ENCODE measurements at places on chromosomes 16 and 17.

DNA sequence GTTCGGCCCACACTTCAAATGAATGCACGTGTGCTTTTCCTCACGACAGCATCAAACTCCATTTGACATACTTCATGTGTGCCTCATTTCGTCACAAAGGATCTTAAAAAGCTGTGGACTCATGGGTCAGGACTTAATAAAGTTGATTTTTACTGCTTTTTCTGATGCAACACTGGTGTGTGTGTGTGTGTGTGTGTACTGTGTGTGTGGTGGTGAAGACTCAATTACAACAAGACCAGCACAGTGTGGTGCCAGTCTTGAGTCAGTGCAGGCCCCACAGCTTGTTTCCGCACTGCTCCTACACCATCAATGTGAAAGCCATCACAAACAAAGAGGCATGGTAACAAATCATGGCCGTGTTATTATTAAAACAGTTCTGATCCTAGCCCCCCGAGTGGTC, 17.7 kb downstream of the CDIP1 start:
- DNase-seq: no peak

DNA sequence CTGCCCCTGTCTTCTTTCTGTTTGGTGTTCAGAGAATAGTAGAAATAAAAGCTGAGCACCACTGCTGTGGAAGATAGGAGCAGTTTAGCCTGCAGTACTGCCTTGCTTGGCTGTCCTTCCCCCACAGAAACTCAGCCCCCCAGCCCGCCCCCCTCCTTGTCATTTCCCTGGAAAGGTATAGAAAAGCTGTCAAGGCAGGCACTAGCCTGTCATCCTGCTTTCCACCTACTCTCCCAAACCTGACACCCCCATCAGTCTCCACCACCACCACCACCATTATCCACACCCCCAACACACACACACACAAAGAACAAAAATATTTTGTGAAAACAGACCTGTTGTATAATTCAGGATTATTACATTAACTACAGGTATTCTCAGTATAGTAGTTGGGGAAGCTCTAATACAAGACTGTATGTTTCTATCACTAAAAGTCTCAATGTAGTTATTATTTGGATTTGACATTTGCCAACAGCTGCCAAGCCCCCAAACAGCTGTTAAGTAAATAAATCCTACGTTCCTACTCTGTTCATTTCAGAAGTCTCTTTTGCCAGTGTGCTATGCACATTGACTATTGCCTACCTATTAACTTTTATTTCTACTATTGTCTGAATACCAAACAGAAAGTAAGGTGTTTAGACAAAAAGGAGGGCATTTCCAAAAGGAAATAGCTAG, 128.8 kb downstream of the CYB561 start:
- DNase-seq: no peak

DNA sequence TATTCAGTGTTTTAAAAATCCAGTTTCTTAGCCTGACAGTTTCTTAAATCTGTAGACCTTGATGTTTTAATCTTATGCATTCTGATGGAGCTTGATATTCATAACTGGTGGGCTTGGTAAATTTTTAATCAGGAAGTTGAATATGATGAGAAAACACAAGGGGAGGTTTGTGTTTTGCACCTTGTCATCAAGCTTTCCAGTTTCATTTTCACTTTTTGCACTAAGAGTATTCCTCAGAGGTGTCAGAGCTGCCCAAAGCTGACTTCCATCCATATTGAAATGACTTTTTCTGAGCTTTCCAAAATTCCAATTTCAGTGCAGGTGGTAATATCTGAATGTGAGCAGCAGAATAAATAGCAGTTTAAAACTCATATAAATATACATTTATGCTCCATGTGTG, 555.0 kb upstream of the RBFOX1 start:
- no peak for DNase-seq

GRCh38 chr17:51873302-51873701, 285.2 kb downstream of the CA10 start:
- no peak for DNase-seq

DNA sequence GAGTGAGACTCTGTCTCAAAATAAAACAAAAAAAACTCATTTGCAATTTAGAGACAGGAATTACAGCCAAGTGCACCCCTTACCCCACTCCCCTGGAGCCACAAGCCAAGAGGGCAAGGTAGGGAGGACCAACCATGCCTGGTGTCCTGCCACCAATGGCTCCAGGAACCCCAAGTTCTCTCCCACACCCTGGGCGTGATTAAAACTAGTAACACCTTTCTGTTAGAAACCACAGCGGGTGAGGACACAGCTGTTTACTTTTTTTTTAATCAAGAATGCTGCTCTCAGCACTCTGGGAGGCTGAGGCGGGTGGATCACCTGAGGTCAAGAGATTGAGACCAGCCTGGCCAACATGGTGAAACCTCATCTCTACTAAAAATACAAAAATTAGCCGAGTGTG, 38.1 kb downstream of the ANKRD11 start:
- DNase-seq: no peak

DNA sequence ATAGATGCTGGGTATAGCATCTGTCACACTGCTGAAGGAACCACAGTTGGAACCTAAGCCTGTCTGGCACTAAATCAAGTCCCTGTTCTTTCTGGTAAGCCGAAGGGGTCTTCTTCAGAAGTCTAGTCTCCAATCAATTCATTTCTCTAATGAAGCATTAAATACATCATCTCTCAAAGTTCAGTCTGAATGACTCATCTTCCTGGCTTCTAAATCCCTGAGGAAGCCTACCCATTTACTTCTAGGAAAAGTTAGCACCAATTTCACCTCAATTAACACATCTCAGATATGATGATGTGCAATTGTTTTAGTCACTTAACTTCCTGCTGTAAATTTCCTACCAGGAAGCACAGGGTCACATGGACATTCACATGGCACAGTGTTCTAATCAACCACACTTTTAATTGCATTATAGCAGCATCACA, 49.9 kb downstream of the TEX14 start:
- DNase-seq: no peak

DNA sequence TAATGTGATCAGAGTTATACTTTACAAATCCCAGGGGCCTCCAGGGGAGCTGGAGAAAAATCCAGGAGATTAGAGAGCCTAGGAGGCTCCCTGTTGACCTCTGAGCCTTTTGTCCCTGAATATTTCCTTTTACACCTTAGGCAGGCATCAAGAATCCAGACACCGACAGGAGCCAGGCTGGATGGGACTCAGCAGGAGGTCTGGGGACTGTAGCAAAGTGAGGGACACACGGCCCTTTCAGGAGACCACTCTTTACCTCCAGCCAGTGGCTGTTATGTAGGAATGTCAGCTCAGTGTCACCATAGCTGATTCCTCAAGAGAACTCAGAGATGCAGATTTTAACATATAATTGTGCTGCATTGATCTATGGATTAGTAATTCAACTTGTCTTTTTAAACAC, 198.4 kb downstream of the SHISA9 start:
- DNase-seq: no peak

DNA sequence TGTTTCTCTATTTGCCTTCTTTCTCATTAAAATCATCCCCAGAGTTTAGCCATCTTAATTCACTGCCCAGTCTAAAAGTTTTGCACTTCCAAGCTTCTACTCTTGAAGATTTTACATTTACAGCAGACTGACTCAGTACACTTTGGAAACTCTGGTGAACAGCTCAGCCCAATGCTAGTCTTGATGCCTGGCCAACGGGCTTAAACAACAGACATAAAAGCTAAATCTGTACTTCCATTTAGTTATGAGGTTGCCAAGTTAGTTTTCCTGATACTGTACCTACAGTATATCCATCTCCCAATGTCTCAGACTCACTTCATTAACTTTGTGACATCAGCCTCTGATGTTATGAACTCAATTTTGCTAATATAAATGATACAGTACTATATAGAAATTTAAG, 891.8 kb upstream of the SOX9 start:
- no peak for DNase-seq

DNA sequence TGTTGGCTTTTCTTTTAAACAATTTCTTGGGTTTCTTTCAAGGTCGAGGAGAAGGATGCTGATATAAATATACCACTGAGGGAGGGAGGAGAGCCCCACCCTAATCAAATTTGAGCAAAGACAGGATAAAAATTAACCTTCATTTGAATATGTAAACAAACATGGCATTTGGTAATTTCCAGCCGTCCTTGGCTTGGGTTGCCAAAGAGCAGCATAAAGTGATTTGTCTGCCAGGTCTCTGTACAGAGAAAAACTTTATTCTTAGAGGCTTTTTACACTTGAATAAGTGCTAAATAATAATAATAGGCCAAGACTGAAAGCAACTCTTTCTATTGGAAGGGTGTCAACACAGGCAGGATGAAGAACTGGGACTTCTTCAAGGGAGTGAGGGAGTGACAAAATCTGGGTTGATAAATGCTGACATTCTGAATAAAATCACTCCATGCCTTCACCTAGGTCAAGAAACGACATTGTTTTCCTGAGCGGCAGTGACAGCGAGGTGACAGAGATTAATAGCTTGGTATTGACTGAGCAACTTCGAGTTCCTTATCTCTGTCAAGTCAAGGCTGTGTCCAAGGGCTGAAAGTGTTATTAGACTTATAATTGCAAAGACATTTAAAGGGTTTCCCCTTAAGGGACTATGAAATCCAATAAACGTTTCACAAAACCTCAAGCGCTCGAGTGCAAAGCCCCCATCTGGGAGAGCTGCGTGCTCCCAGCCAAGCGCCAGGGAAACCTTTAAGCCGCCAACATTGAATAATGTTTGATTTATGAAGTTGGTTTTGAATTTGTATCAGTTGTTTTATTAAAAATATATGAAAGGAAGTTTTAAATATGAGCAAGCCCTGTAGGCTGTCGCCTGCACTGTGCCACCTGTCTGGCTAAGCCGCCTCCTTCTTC, 269.5 kb upstream of the N4BP1 start:
- DNase-seq: no peak

- no peak for DNase-seq
Observed at GRCh38 chr16:66127459-66128370, 238.8 kb upstream of the CDH5 start.

- no peak for DNase-seq
Observed at GRCh38 chr16:59697236-59697635, 963.1 kb upstream of the GOT2 start.

DNA sequence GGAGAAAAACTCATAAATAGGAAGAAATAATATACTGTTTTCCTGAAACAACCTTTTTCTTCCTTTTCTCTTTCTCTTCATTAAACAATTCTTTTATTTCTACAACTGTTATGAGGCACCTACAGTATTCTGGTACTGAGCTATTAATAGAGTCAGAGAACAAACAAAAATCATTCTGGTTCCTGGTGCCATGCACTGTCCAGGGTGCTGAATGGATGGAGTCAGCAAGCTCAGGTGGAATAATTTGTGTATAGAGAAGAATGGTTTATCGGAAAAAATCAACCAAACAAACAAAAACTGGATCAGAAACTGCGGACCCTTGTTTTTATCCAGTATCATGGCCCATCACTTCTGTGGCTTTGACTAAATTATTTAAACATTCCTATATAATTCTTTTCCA, 430.3 kb upstream of the GOT2 start:
- DNase-seq: no peak

DNA sequence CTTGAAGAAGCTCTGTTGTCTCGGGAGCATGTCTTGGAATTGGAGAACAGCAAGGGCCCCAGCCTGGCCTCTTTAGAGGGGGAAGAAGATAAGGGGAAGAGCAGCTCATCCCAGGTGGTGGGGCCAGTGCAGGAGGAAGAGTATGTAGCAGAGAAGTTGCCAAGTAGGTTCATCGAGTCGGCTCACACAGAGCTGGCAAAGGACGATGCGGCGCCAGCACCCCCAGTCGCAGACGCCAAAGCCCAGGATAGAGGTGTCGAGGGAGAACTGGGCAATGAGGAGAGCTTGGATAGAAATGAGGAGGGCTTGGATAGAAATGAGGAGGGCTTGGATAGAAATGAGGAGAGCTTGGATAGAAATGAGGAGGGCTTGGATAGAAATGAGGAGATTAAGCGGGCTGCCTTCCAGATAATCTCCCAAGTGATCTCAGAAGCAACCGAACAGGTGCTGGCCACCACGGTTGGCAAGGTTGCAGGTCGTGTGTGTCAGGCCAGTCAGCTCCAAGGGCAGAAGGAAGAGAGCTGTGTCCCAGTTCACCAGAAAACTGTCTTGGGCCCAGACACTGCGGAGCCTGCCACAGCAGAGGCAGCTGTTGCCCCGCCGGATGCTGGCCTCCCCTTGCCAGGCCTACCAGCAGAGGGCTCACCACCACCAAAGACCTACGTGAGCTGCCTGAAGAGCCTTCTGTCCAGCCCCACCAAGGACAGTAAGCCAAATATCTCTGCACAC, 21.2 kb downstream of the AKAP1 start:
- no peak for DNase-seq

GRCh38 chr16:49855280-49855821, 561 bp downstream of the ZNF423 start:
- no peak for DNase-seq

DNA sequence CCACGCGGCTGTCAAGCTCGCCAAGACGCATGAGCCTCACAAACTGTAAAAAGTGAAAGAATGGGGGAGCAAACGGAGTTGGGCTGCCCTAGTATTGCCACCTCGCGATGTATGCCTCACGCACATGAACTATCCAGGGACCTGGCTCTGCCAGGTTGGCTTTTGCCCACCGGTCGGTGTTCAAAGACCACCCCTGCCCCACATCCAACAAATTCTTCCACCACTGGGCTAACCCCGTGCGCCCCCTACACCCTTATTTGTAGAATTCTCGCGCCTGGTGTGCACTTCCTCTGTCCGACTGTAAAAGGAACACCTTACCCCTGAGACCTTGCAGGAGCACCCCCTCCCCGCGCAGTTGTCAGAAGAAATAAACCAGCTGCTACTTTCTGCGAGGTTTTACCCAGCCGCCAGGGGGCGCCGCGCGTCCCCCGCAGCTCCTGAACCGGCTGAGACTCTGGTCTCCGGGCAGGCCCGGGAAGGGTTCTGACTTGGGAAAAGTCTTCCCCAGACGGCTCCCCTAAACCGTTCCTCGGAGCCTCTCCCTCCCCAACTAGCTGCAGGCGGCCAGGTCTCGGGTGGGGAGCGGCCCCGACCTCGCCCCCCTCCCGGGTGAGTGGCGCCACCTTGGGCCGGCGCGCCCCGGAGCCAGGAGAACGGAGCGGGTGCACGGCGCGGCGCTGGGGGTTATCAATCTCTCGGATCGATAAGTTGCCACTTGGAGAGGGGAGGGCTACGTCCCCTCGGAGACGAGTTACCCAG, 1.7 kb upstream of the ZNF423 start:
- DNase-seq: no peak

DNA sequence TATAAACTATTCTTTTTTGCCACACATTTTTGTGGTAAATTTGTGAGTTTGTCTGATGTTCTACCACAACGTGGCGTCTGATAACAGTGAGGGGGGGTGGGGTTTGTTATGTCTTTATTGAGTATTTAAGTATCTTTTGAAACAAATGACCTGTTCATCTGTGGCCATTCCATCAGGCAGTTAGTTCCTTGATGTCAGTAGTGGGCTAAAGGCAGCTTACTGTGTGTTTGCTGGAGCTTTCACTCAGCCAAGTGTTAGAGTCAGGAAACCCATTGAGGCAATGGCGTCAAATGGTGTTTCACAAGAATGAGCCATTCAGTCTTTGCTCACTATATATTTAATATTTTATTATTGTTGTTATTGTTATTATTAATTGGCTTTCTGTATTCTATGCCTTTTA, 28.0 kb downstream of the NQO1 start:
- no peak for DNase-seq

GRCh38 chr17:75645501-75645888, 12.3 kb downstream of the SMIM5 start:
- DNase-seq: no peak

GRCh38 chr17:41864498-41864835, 756 bp downstream of the KLHL11 start:
- no peak for DNase-seq

Data from cortex of kidney (tissue), 1 donor.